ENCODE measurements at places on chromosomes 5 and 9.

GRCh38 chr9:83327750-83328622 is 210.2 kb downstream of the FRMD3 start:
- no peak for DNase-seq

GRCh38 chr5:95398989-95399388 is 7.8 kb downstream of the FAM81B start:
- DNase-seq, result no peak

DNA sequence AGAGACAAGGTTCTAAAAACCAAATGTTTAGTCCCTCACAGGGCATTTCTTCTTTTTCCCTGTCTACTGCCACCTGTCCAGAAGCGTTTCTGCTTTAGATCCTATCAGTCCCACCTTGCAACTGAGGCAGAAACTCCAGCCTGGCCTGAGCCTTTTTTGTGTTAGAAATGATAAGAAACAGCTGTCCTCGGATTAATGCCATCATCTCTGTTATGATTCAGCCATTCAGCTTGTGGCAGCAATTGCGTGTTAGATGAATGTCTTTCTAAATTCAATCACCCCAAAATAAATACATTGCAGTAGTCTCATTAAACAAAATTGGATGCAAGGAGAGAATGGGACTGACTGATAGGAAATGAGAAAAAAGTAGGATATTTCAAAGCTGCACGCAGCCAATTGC is 28.3 kb upstream of the FRMPD1 start:
- no peak for DNase-seq

DNA sequence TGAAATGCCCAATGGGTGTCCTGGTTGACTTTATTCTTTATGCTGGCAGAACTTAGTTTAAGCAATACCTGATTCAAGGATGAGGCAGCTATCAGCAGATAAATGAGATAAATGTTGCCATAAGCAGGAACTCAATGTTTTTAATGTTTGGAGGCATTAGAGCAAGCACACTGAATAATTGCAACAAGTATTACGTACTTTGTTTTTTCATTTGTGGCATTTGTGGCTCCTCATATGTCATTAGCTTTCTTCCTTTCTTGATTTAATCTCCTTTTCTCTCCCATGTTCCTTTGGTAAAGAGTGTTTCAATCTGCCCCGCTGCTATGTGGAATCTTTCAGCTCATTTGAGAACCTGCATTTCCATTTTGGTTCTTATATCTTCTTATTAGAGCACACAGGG is 6.4 kb upstream of the NR3C1 start:
- DNase-seq, result no peak

DNA sequence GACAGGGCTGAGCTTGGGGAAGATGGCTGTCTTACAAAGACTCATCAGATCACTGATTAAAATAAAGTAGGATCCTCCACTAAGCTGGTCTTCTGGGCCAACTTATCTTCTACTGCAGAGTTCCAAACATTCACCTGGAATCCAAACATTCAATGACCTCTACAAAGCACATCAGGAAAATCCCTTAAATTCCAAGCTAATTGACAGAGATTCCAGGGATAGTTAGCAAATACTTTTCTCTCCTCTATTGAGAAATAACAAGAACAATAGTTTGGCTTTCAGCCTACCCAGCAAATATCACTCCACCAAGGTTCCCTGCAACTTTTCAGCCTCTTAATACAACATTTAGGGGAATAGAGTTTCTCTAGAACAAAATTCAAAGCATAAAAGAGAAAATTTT is 140.6 kb upstream of the LIFR start:
- DNase-seq, result no peak

DNA sequence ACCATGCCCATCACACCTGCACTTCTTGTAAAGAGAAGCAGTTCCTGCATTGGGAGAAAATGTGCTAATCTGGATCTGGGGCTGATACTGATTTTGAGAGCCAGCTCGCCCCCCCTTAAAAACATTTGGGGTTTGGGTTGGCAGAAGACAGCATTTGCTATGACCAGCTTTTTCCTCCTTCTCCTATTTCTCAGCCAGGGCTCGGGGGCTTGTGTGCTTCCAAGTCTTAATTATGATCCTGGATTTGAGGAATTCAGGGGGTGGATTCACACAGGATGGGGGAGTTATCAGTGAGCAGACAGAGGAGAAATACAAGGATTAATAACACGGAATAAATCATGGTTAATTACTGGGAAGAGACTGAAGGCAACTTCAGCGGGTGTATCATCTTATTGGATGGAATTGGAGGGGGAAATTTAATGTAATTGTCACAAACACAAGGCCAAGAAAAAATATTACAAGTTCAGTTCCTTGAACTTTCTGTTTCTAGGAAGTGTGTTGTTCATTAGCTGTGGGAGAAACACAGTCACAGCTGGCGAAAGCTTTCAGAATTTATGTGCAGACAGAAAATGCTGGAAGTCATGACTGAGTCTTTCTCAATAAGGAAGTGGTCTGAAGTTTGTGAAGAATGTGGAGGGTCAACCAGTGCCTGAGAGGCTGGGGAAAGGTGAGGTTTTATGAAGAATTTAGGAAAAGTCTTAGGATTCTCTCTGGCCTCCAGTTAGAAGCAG is 15.3 kb downstream of the C9orf152 start:
- DNase-seq, result no peak

DNA sequence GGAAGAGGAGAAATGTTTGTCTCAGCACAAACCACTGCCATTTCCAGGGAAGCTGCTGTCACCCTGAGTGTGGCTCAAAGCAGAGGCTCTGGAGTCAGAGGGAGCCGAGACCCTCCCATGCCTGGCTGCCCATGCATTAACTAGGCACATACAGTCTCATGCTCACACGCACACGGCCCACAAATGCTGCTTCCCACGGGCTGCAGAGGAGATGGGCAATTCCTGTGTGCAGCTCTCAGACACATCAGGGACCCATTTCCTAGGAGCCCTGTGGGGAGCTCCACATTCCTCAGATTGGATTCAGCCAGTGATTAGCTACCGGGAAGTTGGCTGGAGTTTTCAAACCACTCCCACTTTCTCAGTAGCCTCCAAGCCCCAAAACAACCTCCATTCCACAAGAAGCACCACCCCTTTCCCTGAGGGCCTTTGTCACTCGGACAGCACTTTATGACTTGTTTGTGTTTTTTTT is 9.1 kb upstream of the PTGES start:
- no peak for DNase-seq

GRCh38 chr9:116383133-116383532 is 229.5 kb downstream of the PAPPA start:
- no peak for DNase-seq

DNA sequence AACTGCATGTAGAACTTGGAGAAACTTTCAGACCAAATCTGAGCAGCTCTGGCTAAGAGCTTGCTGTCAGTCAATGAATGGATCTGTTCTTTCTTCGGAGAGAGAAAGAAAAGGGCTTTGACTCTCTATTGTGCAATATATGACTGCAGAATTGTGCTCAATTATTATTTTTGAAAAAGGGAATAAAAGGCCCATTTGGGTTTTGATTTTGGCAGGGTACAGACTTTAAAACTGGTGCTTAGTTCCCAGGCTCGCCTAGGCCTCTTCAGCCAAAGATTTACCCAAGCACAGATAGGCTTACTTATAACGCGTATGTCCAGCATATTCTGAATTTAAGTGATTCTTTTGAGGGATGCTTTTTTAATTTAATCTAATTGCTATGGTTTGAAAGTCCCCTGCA is 59.3 kb downstream of the RETREG1 start:
- DNase-seq, result no peak

DNA sequence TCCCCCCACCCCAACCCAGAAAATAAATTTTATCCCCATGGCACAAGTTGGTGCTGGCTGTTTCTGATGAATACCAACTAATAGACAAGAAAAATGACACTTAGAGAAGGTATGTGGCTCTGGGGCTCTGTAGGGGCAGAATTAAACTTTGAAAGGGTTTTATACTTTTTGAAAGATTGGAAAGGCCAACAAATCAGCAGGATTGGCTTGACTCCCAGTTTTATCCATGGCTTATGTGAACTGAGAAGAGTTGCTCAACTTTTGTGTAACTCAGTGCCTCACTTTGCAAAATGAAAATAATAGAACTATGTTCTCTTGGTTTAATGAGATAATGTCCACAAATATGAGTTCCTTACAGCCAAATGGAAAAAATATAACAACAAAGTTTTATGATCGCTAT is 288.9 kb upstream of the KIF2A start:
- DNase-seq, result no peak

GRCh38 chr9:129204840-129205239 is 26.8 kb upstream of the IER5L start:
- no peak for DNase-seq

GRCh38 chr9:16461137-16461840 is 409.2 kb downstream of the BNC2 start:
- no peak for DNase-seq

- DNase-seq, result no peak
Measured at GRCh38 chr5:163439092-163439425, 1.7 kb downstream of the CCNG1 start.

GRCh38 chr5:166377756-166378155 is 1913.7 kb upstream of the WWC1 start:
- DNase-seq, result no peak

DNA sequence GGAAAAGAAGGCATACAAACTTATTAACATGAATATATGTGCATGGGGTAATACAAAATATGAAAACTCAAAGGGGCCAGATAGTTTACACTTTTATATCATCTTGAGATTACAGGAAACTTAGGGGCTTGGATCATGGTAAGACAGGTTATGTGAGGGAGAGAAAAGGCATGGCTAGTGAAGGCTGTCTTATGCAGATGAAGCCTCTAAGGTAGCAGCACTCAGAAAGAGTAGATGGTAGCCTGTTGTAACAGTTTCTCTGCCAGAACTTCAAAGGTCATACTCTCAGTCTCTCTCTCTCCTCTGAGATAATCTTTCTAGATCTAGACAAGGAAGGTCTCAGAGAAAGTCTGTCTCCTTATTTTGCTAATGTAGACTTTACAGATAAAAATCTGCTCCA is 57.2 kb upstream of the FGF10 start:
- no peak for DNase-seq

DNA sequence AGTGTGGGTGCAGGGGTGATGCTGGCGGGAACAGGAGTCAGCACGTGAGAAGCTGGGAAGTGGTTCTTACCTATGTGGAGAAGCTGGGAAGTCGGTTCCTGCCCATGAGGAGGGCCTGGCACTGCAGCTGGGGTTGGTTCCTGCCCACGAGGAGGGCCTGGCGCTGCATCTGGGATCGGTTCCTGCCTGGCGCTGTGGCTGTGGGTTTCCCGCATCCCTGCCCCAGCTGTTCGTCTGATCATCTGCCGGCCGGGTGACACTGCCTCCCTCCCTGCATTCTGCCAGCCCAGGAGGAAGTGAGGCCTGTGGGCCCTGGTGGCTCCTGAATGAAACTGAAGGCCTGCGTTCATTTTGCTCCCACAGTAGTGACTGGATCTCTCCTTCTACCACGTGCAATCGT is 5.1 kb downstream of the OBP2A start:
- no peak for DNase-seq

DNA sequence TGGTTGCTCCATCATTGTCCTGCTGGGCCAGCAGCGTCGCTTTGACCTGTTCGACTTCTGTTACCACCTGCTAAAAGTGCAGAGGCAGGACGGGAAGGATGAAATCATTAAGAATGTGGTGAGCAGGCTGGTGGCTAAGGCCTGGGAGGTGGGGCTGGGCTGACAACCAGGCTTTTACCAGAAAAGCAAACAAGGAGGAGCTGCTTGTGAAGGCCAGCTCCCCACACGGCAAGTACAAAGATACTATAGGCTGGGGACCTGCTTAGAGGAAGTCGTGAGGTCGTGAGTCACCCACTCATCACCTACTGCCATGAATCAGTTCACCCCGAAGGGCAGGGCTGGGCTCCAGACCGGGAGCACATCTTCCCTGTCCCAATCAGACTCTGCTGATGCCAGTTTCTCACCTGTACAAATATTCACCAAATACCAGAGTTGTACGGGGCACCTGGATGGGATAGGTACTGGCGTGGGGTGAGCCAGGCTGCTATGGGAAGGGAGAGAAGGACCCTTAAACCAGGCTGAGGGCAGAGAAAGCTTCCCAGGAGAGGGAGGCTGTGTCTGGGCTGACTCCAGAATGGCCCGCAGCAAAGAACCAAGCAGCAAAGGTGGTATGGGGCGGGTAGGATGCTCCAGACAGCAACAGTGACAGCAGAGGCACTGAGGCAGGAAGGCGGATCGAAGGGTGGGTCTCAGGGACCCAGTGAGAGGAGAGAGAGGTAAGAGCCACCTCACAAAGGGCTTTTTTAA is 69.3 kb upstream of the NIPAL4 start:
- peak; percentile 84 for DNase-seq

DNA sequence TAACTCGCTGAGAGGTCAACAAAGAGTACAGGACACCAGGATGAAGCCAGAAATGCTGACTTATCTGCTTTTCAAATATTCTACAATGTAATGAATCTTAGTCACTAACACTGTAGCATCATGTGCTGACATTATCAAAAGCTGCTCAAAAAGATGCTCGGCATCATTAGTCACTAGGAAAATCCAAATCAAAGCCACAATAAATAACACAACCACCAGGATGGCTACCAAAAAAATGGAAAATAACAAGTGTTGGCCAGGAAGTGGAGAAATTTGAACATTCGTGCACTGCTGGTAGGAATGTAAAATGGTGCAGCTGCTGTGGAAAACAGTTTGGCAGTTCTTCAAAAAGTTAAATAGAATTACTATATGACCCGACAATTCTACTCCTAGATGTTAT is 269.1 kb downstream of the GLIS3 start:
- no peak for DNase-seq

- no peak for DNase-seq
Measured at GRCh38 chr9:131019388-131020239, 10.6 kb downstream of the LAMC3 start.

- no peak for DNase-seq
Measured at GRCh38 chr5:5404381-5404780, 18.1 kb upstream of the ICE1 start.

DNA sequence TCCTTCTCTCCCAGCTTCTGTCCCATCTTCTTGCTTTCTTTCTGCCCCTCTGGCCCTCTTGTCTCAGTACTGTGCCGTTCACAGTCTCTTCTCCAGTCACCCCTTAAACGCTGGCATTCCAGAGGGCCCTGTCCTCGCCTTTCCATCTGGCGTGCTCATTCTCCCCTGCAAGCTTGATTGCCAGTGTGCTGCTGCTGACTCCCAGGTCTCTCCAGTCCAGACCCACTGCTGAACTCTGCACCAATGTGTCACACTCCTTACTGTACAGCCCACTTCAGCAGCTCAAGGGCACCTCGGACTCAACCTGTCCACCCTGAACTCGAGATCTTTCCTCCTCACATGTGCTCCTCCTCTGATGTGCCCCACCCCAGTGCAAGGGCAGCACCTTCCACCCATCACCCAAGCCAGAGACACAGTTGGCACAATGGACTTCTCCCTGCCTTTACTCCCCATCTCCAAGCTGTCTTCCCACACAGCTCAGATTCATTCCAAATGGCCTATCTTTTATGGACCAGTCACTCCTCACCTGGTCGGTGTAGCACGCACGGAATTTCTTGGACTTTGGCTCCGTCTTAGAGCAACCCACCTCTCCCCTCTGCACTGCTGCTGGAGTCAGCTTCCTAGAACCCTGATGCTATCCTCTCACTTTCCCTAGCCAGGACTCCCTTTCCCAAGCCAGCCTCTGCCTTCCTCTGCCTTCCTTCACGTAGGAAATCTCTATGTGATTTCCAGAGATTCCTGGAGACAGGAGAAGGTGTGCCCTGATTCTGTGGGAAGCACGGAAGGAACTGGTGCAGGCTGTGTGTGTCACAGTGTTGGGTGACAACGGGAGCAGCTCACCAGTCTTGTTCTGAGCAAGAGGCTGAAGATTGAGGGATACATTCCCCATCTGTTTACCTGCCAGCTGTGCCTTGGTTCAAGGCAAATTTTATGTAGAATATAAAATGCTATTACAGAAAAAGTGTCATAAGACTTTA is 26.0 kb upstream of the SLC2A8 start:
- no peak for DNase-seq

All from activated CD4-positive, alpha-beta memory T cell treated with anti-CD3 and anti-CD28 coated beads, Interleukin-2, amount 10 ng/mL, durations not matched to agents 7 days and 5 days (primary cell).